ENCODE measurements at places on chromosomes 2 and 18.

GRCh38 chr18:71986351-71987050 lies 557.6 kb downstream of the CBLN2 start:
- no peak for DNase-seq

GRCh38 chr2:239852272-239852671 lies 172.9 kb downstream of the NDUFA10 start:
- no peak for DNase-seq

GRCh38 chr18:42351455-42351854 lies 396.4 kb downstream of the PIK3C3 start:
- DNase-seq, result no peak

GRCh38 chr2:24813691-24814137 lies 20.5 kb downstream of the CENPO start:
- no peak for DNase-seq

GRCh38 chr18:39414009-39414700 lies 1848.6 kb upstream of the CELF4 start:
- no peak for DNase-seq

- no peak for DNase-seq
Observed at GRCh38 chr2:54750040-54750439, 26.6 kb downstream of the EML6 start.

DNA sequence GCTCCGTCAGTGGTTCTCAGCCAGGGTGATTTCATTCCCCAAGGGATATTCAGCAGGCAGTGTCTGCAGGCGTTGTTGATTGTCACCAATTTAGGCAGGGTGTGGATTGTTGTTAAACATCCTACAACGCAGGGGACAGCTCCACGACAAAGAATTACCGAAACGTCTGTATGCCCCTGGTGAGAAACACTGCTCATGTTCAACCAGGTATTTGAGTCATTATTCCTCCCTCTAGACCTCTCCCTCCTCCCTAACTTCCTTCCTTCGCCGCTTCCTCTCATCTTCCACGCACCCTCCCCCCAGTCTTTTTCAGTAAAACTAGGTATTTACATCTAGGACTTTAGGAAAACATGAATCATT lies 50.8 kb downstream of the NCK2 start:
- DNase-seq, result no peak

DNA sequence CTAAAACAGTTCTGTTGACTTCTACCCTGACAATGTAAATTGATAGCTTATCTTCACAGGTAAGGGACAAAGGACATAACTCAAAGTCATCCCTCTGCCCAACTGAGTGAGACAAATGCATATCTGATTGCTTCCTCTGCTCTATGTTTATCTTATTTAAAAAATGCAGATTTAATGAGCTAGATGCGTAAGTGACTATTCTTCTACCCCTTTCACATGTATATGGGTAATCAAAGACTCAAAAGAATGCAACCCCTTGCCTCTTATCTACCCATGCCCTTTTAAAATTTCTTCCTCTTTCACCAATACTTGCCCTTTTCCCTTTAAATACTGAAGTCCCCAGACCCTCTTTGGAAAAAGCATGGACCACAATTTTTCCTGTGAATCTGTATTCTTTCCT lies 253.4 kb downstream of the WDPCP start:
- DNase-seq, result no peak

DNA sequence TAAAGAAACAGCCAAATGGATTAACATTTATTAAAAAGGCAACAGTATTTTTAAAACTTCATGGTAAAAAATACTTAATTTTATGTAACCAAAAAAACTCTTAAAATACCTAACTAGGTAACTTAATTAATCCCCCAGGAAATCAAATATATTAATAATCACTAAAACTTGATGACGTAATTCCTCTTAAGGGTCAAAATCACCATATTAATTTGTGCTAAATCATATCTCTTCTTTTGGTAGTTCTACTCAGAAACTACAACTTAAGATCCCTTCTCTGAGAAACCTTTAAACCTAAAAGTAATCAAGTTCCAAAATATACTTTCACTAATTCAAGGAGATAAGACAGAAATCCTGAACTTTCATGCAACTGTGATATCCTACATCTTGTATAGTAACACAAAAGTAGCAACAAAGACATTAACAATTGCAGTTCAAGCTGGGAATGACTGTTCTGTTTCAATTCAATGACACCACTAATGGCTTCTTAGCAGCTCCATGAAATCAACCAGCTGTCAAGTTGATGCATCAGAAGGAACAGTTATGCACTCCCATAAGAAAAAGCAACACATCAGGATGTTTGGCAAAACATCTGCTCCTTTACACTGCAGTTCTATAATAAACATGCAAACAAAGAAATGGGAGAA lies 4.0 kb downstream of the BAZ2B start:
- DNase-seq, result no peak

- no peak for DNase-seq
Observed at GRCh38 chr2:62589691-62590356, 83.8 kb upstream of the TMEM17 start.

GRCh38 chr18:46915800-46916550 lies 1.3 kb downstream of the PIAS2 start:
- DNase-seq, result no peak

GRCh38 chr2:143933946-143934569 lies 585.9 kb downstream of the ZEB2 start:
- no peak for DNase-seq

DNA sequence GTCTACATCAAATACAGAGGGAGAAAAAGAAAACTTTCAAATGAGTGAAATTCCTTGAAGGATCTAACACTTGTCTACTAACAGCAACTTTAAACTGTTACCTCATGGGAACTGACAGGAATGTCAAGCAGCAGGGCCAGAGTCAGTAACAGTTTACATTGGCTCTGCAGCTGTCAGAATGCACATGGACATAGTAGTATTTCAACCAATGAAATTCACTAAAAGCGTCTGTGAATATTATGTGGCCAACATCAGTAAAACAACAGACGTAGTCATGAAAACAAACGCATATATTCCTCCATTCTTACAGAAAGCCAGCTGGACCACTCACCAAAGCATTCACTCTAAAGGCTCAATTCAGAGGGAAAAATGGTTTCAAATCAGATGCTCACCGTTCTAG lies 79.3 kb upstream of the RNU4ATAC start:
- DNase-seq, result no peak

- no peak for DNase-seq
Observed at GRCh38 chr2:176575237-176575744, 306.0 kb downstream of the MTX2 start.

DNA sequence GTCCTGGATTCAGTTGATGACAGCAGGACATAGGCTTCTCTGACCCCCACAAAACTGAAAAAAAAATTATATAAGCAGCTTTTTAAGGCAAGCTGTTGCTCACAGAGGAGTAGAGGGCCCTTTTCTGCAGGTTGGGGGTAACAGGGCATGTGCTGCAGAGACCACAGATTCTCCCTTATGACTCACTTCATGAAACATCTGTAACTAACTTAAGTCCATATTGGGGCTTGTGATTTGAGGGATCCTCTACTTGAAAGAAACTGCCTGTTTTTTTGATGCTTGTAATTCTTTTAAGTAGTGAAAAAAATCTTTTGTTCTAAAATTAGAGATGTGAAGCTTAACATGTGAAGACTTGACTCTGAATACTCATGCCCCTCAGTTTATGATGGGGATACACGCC lies 33.4 kb downstream of the XRCC5 start:
- DNase-seq, result no peak

GRCh38 chr2:152165780-152166179 lies 9.8 kb downstream of the STAM2 start:
- DNase-seq, result no peak

DNA sequence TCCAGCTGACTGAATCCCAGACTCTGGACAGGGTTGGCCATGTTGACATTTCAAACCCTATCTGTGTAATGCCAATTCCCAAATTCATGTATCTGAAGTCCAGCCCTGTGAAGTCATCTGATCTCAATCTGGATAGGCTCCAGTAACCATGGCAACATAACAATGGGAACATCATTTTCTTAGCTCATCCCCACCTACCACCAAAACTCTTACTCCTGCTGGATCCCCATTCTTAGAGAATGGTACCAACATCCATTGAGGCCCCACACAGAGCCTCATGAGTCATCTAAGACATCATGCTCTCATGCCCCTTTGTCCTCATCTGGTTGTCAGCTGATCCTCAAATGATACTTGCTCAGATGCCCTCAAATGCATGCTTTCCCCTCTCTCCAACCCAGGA lies 58.9 kb upstream of the TEX51 start:
- no peak for DNase-seq

- no peak for DNase-seq
Observed at GRCh38 chr2:127052771-127053691, 53.9 kb downstream of the BIN1 start.

GRCh38 chr2:237980751-237981150 lies 13.9 kb downstream of the UBE2F start:
- no peak for DNase-seq

DNA sequence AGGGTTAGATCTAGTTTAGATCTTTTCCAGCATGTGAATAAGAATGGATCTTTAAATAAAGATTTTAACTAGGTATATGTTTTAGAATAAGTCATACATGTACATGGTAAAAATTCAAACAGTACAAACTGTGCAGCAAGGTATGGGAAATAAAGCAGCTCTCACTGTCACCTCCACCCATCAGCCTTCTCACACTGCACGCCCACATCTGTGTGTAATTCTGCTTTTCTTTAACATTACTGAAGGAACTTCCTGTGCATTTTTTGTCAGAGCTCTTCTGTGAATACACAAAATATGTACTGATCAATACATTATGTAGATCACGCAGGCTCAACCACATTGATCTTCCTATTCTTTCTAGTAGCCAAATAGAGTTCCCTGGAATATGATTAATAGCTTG lies 3.4 kb downstream of the CASP8 start:
- no peak for DNase-seq

DNA sequence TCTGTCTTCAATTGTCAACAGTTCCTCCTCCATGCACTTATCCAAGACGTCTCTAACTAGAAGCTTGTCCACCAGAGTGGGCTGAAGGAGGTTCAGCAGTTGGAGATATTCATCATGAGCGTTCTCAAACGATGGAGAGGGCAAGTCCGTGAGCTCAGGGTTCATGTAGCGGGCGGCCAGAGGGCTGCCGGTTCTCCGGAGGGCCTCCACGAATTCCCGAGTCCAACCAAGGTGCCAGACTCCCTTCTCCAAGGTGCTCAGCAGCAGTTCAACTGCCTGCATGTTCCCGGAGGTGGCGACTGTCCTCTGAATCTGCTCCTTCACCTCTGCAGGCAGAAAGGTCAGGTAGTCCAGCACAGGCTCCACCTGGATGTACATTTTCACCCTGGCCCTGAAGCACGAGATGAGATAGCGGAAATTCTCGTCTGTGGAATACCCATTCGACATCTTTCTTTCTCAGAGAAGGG lies 590 bp downstream of the IFIH1 start:
- DNase-seq, result peak; percentile 29

DNA sequence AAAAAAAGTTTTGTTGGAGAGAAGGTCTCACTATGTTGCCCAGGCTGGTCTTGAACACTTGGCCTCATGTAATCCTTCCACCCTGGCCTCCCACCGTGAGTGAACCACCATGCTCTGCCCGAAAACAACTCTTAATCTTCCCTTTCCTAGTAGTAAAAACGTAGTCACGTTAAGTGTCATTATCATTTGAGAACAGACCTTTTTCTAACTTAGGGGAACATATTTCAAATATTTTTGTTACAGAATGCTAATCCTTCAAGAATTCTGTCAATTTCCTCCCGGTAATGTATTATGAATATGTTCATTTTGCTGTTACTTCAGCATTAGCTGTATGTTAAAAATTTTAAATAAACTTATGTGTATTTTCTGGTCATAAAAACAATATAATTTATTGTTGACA lies 49.7 kb downstream of the MTA3 start:
- DNase-seq, result no peak

GRCh38 chr18:45910405-45911023 lies 56.6 kb downstream of the EPG5 start:
- no peak for DNase-seq

- DNase-seq, result no peak
Observed at GRCh38 chr2:39779341-39779851, 338 bp upstream of the THUMPD2 start.

- no peak for DNase-seq
Observed at GRCh38 chr2:172311921-172312345, 115.5 kb upstream of the ITGA6 start.

DNA sequence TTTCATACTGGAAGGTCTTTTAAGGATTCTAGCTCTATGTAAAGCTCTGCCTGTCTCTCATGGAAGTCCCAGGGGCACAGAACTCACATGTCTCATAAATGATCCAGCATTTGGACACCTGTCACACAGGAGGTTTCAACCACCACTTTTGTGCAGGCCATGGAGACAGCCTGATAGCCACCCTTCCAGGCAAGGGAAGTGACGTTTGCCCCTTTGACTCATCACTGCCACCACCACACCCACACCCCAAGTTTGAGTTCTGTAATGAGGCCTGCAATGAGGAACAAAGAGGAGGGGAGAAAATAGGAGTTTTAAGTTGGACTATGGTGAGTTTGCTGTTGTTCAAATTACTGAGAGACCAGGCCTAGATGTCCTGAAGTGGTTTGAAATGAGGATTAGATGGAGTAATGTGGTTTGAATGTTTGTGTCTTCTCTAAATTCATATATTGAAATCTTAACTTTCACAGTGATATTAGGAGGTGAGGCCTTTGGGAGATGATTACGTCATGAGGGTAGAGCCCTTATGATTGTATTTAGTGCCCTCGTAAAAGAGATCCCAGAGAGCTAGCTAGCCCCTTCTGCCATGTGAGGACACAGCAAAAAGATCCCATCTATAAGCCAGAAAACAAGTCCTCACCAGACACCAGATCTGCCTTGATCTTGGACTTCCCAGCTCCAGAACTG lies 175.3 kb upstream of the EPHA4 start:
- DNase-seq, result no peak
